Epithelial cell of esophagus (primary cell): ENCODE measurements at places on chromosomes 7 and 10.
A peak's percentile ranks its signal among the peaks of the same experiment; 100 is the strongest.

DNA sequence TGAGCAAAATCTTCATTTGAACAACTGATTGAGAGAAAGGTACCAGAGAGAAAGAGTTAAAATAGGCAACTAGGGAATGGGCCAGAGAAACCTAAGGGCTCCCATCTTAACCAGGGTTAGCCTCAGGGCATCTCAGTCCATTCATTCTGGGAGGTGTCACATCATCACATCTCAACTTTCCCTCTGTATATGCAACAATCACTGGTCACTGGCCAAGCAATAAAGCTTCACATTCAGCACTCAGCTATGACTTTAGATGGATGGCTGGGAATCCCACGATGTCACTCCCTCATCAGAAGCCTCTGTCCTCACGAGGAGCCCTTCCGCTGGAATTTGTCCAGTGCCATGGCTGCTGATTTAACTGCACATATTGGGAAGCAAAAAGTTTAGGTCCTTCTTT is 172.1 kb upstream of the MGMT start:
- no peak for DNase-seq

- DNase-seq: no peak
These were observed 215.9 kb upstream of the MKLN1 start for GRCh38 chr7:131111792-131112191.

GRCh38 chr7:16129431-16130110 is 291.8 kb downstream of the CRPPA start:
- peak; percentile 84 for DNase-seq

DNA sequence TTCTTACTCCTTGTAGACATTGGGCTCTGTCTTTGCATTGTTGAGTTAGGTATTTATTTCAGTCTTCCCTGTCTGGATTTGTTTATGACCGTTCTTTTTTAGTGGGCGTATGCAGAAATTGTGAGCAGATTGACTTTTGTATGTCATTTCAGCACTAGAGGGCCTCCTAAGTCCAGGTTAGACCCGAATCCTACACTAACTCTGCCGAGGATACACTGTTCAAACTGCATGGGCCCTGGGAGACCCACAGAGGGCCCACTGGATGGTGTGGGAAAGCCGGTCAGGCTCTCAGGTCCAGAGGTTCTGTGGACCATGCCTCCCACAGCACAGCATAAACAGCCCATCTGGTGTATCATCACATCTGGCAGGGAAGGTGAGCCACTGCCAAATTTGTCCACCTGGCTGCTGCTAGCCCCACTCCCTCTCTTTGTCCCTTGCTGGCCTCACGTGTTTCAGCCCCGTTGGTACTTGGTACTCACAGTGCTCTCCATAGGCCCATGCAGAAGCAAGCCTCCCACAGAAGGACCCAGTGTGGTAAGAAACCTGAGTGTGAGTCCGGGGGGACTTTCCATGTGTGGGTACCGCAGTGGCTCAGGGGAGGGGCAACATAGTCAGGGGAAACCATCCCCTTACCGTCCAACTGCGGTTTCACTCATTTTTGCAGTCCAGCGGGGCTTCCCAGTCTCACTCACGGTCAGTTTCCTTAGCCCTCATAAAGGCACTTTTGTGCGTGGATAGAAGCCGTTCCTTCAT is 112.8 kb downstream of the APBB1IP start:
- peak; percentile 22 for DNase-seq

DNA sequence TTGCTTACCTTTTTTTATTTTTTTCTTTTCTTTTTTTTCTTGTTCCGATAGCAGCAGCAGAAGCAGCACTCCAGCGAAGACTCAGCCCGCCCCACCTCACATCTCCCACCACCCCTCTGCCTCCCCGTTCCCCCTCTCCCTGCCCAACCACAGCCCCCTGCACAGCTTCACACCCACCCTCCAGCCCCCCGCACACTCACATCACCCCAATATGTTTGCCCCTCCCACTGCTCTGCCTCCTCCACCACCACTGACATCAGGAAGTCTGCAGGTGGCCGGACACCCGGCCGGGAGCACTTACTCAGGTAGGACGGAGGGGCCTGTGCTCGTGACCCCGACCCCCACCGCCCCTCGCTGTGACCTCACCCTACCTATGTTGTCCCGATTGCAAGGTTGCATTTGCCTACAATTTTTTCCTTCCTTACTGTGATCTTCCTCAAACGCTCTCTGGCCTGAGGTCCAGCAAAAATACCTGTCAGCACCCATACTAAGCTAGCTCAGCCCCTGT is 367.2 kb upstream of the GALNT17 start:
- no peak for DNase-seq

GRCh38 chr7:24406053-24406788 is 122.2 kb downstream of the NPY start:
- DNase-seq: peak; percentile 85

GRCh38 chr7:108030516-108030915 is 27.6 kb upstream of the LAMB1 start:
- DNase-seq: peak; percentile 24

DNA sequence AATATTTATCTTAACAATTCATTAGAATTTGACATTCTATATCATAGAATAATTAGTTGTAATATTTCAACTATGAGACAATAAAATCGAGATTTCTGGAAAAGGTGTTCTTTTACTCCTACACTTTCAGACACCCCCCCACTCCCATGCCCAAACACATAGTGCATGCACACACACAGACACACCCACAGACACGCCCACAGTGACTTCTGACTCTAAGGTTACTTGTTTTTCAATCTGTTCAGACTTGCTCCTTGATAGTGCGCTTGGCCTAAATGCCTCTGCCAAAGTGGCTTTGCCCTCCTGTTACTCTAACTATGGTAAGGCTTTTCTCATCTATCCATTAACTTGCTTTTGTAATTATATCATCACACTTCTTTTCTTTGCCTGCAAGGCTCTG is 144.0 kb upstream of the PPP1R3A start:
- DNase-seq: peak; percentile 59

GRCh38 chr7:145644426-145645134 is 472.0 kb upstream of the CNTNAP2 start:
- no peak for DNase-seq

GRCh38 chr7:18610331-18610948 is 114.9 kb downstream of the HDAC9 start:
- DNase-seq: peak; percentile 46

- DNase-seq: peak; percentile 13
These were observed 10.0 kb downstream of the HHEX start for GRCh38 chr10:92699518-92700381.
